Cerebellar nuclear complex (tissue), 1 donor: ENCODE measurements at places on chromosomes 7 and 10.

DNA sequence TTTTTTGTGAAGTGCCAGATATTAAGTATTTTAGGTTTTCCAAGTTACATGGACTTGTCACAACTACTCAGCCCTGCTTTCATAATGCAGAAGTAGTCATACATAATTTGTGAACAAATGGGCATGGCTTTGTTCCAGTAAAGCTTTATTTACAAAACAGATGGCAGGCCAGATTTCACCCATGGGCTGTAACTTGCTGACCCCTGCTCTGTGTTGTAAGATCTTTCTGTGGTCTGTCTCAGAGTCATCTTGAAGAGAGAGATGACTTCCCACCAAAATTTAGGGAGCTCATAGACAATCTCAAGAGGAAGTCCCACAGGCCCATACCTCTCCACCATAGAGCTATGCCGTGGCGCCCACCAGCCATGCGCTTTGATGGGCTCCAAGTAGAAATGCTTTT, 616.1 kb downstream of the LRMDA start:
- no peak for DNase-seq

- DNase-seq = no peak
Observed at GRCh38 chr10:60266513-60266912, 123.2 kb downstream of the ANK3 start.

- no peak for DNase-seq
Observed at GRCh38 chr10:71970869-71971268, 6.7 kb downstream of the CHST3 start.

DNA sequence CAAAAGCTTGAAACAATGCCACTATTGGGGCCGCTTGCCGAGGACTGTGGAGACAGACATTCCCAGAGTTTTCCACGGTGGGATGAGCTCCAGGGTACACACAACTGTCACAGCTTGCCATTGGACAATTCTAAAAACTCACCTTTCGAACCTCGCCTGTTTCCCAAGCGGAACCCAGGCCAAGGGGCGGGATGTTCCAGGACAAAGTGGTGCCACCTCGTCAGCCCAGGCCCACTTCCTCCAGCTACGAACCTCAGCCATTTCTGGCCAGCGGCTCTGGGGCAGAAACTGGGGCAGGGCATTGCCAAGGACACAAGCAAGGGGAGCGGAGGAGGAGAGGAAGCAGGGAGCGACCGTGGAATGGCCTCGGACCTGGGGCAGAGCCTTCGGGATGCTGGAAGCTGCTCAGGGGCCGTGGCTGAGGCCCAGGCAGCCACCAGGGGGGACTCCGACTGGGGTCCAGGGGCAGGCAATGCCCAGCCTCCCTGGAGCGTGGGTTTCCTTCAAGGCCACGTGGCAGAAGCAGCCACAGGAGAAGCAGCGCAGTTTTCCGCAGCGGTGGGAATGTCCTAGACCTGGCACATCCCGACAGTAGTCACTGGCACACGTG, 44.7 kb upstream of the INSIG1 start:
- DNase-seq = no peak

GRCh38 chr7:82789883-82790609, 346.5 kb upstream of the CACNA2D1 start:
- DNase-seq = no peak

GRCh38 chr10:17751781-17752445, at the start of gene TMEM236:
Gene TMEM236, plus strand, starts transcription at chr10:17752201. Its CDS starts 95 bp downstream, at chr10:17752296.
- no peak for DNase-seq

GRCh38 chr10:78017856-78018255, 11.5 kb downstream of the POLR3A start:
- DNase-seq = no peak

- DNase-seq = no peak
Observed at GRCh38 chr7:1674161-1675035, 4.3 kb downstream of the ELFN1 start.

DNA sequence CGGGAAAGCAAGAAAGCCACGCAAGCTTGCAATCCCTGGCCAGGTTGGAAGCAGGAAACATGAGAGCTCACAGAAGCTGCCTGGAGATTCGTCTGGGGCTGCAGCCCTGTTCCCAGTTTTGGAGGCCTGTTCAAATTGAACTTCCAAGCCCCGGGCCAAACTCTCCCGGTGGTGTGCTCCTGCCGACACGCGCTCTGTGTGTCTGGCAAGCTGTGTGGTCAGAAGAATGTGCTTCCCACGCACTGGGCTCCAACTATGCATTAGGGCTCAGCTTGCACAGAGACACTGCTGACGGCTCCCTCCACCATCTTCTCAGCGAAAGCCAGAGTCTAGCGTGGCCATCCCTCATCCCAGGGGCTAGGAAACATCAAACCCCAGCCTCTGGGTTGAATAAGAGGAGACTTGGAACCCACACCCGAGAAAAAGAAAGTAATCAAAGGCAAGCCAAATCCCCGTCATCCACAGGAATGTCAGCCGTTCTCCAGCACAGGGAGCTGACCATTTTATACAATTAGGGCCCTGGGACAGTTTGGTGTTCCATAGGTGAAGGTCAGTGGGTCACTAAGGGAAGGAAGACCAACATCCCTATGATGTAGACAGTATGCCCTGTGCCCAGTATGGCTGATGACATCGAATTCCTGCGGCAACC, 107.2 kb downstream of the FGFR2 start:
- no peak for DNase-seq

GRCh38 chr10:130769146-130770017, 542.1 kb downstream of the TCERG1L start:
- DNase-seq = no peak

GRCh38 chr7:108376206-108376605, 80.0 kb downstream of the NRCAM start:
- no peak for DNase-seq

GRCh38 chr10:89283936-89284475, 17.8 kb upstream of the IFIT2 start:
- DNase-seq = peak; percentile 87

- no peak for DNase-seq
Observed at GRCh38 chr10:124378271-124378670, 40.5 kb downstream of the OAT start.

- no peak for DNase-seq
Observed at GRCh38 chr10:103800789-103801540, 54.4 kb downstream of the SH3PXD2A start.

DNA sequence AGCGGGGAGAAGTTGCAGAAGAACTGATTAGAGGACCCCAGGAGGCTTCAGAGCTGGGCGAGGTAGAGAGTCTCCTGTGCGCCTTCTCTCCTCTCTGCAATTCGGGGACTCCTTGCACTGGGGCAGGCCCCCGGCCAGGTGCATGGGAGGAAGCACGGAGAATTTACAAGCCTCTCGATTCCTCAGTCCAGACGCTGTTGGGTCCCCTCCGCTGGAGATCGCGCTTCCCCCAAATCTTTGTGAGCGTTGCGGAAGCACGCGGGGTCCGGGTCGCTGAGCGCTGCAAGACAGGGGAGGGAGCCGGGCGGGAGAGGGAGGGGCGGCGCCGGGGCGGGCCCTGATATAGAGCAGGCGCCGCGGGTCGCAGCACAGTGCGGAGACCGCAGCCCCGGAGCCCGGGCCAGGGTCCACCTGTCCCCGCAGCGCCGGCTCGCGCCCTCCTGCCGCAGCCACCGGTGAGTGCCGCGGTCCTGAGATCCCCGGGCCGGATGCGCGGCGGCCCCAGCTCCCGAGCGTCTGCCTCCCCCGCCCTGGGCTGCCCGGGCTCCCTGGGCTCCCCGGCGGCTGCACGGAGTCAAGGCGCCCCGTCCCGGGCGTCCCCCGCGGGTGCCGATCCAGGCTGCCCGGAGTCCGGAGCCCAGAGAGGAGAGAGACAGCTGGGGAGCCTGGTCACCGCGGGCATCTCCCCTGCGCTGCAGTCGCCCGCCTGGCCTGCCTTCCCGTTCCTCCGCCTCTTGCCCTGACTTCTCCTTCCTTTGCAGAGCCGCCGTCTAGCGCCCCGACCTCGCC, at the start of gene PLAU:
Gene PLAU, plus strand, starts transcription at position 369 of the 789 bp plus-strand sequence. CDS start 424 bp downstream, outside the sequence.
- no peak for DNase-seq

- DNase-seq = no peak
Observed at GRCh38 chr7:2614631-2615330, 17.0 kb upstream of the TTYH3 start.

GRCh38 chr7:23357190-23358093, 58.3 kb downstream of the MALSU1 start:
- DNase-seq = no peak

DNA sequence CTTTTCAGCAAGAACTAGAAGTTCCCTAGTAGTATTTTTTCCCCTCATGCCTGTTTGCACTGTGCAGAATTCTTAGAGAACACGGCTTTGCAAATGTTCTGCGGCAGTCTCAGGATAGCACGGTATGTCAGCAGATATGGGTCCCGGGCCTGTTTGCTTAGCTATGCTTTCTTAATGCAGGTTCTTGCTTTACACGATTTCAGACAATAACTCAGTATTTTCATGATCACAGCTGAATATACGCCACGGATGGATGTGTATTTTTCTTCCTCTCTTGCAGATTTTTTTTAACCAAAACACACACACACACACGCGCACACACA, 137.3 kb downstream of the HECW1 start:
- DNase-seq = no peak

DNA sequence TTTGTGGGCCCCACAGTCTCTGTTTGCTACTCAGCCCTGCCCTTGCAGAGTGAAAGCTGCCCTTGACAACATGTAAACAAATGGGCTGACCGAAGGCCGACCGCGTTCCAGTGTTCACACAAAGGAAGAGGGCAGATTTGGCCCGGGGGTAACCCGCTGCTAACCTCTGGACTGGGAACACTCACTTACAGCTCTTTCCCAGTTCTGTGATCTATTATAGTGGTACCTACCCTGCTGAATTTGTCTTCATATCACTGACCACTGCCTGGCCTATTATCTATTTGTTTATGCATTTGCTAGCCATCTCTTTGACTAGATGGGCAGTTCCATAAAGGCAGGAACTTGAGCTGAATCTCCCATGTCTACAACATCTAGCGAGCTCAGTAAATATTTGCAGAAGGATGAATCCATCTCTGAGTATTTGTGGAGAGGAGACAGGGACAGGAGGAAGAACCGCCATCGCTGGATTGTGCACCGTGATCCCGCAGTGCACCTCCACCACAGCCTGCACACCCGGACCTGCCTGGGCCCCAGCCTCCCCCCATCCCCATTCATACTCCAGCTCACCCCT, 15.2 kb downstream of the SLC29A3 start:
- no peak for DNase-seq

DNA sequence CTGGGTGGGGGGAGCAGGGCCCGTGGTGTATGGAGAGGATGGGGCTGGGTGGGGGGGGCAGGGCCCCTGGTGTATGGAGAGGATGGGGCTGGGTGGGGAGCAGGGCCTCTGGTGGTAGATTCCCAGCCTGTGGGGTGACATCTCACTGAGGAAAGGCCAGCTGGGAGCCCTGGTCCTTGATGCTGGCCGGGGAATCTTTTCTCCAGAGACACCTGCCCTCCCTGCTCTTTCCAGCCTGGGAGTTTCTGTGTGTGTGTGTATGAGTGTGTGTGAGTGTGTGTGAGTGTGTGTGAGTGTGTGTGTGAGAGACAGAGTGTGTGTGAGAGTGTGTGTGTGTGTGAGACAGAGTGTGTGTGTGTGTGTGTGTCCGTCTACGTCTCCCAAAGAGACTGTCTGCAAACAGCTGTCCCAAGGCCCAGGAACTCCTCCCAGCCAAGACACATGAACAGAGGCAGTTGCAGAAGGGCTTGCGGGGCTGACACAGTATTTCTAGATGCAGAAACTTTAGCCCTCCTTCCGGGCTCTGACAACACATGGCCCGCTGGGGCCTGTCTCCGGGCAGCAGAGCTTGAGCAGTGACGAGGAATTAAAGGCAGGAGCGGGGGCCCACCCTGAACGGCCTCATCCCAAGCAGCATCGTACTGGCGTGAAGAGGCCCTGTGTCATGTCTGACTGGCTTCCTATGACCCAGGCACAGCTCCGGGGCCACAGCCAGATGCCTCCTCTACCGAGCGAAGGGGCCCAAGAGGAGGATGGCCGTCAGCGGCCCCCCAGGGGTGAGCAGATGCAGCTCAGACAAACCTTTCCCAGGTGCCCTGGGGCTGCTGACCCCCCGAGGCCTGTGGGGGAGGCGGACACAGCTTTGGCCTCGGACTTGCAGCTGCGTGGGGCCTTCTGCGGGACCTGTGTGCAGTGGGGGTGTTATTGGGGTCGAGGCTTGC, 24.3 kb downstream of the FAM20C start:
- no peak for DNase-seq

- DNase-seq = no peak
Observed at GRCh38 chr7:17506596-17506995, 208.1 kb downstream of the AHR start.
